ENCODE measurements at places on chromosomes 4 and X.

DNA sequence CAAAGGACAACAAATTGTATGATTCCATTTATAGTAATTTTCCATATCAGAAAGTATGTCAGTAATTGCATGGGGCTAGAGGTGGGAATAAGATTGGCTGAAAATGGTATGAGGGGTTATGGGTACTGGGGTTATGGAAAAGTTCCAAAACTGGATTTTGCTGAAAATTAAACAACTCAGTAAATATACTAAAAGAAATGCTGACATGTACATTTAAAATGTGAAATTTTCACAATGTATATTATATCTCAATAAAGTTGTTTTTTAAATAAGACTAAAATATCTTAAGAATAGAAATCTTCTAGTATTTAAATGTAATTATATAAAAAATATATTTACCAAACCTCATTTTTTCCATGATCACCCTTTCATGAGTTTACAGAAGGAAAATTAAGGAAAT lies 844.9 kb upstream of the SLIT2 start:
- no peak for DNase-seq

- DNase-seq: no peak
Measured at GRCh38 chr4:83390944-83391343, 56.3 kb upstream of the HPSE start.

DNA sequence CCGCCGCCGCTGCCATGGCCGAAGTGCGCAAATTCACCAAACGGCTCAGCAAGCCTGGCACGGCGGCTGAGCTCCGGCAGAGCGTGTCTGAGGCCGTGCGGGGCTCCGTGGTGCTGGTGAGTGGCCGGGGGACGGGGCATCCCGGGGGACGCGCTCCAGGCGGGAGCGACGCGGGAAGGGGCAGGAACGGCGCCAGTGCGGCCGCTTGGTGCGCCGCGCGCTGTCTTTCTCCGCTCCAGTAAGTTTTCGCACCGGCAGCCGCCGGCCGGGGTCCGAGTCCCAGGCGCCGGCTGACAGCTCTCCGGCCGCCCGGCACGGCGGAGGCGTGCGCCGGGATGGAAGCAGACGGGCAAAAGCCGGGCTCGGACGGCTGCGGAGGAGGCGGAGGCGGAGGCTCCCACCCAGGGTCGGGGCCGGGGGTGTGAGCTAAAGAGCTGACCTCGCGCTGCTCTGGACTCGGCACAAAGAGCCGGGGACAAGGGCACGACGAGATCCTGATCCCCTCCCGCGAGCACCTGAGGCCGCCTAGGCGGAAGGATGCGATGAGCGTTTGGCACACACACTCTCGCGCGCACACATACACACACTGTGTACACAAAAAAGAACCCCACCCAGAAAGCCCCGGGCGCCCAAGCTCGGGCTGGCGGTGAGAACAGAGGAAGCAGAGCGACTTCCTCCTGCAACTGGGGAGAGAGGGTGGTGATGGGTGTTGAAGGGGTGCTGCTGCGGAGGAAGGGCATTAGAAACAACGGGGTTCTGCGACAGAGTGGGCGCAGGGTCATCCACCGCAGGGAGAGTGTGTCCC lies 545 bp downstream of the DOCK11 start:
- no peak for DNase-seq

DNA sequence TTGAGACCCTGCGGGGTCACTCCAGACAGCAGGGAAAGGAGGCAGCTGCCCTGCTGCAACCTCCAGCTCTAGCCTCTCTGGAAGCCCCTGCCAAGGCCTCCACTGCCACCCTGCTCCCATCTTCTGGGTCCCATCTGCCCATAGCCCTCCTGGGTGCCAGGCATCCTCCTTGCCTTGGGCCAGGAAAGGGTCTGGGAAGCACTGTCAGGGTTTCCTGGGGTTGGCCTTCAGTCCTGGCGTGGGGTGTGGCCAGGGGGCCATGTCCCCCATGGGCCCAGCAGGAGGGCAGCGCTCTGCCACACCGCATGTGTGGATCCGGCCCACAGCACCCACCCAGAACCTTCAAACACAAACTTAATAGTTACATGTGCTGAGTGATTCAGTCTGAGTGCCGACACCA lies 3.4 kb upstream of the CPLX1 start:
- DNase-seq: no peak

DNA sequence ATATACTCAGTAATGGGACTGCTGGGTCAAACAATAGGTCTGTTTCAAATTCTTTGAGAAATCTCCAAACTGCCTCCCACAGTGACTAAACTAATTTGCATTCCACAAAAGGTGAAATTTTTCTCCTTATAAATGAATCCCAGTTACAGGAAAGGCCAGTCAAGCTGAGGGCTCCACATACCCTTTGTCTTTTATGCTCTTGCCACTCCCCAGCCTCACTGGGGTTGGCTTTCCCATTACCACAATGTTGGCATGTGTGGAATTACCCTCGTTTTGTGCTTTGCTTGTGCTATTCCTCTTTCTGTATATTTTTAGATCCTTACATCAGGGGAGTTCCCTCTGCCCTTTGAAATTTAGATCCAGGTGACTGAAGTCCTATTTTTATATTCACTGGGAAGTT lies 220.2 kb upstream of the LCORL start:
- DNase-seq: no peak

- no peak for DNase-seq
Measured at GRCh38 chr4:30802622-30803323, 82.6 kb downstream of the PCDH7 start.

- DNase-seq: no peak
Measured at GRCh38 chr4:8227771-8228318, 28.8 kb downstream of the SH3TC1 start.

All from SK-N-MC (cell line).